ENCODE measurements at places on chromosomes 16 and 17.

GRCh38 chr17:75843577-75844529, at the start of gene UNC13D:
Gene UNC13D, minus strand, starts transcription at chr17:75844404. Its CDS starts 67 bp downstream, at chr17:75844337.
- no peak for DNase-seq

GRCh38 chr17:27958708-27959381, 65.7 kb upstream of the LYRM9 start:
- no peak for DNase-seq

DNA sequence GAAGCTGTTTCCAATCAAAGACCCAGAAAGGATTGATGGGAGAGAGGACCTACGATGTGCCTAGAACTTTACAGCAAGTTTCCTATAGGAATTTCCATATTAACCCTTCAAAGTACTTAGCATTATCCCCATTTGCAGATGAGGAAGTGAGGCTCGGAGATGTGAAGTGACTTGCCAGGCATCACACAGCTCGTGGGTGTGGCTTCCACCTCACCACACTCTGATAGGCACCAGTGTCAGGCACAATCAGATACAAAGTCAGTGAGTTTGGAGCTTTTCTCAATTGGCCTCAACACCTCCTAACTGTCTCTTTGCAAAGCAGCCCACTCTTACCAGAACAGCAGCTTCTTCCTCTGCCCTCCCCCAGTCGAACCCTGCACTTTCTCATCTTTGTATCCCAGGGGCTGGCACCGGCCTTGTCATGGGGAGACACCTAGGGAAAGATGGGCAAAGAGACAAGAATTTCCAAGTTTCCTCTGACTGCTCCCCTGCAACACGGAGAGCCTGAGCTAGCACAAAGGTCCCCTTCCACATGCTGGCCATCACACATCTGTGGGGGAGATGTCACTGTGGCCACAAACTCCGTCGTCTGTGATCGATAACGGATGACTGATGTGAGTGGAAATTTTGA, 37.4 kb upstream of the CCL1 start:
- no peak for DNase-seq

DNA sequence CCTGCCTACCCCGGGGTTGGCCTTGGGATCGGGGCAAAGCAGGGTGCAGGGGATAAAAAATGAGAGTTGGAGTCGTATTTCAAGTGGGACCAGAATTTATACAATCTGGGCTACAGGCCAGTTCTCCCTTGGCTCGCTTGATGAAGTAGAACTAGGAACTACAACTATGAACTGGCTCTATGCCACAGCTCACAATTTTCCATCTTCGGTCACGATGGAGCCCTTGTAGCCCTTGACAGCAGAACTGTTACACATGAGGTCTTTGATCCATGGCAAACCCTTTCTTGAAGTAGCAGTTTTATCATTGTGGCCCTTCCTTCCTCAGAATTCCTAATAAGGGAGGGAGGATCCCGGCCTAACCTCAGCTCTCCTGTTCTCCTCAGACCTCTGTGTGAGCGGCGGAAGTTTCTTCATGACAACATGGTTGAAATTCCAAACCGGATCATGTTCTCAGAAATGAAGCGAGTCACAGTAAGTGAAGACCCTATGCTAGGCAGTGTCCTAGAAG, 17.1 kb downstream of the LIG3 start:
- DNase-seq, result no peak

DNA sequence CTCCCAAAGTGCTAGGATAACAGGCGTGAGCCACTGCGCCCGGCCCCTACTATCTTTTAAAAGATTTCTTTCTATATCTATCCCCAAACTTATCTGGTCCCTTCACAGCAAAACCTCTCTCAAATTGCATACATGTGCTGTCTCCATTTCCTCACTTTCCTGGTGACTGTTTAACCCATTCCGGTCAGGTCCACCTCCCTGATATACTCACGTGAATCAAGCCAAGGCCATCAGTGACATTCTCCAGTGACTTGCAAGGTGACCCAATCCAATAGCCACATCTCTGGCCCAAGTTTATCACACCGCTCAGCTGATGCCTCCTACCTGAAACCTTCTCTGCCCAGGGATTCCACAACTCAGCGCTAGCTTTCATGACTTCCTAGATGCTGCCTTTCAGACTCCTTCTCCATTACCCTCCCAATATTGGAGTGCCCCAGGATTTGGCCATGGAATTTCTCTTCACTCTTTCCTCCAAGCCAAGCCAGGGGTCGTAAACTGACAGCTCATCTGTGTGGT, 1.4 kb upstream of the CTCF start:
- no peak for DNase-seq

DNA sequence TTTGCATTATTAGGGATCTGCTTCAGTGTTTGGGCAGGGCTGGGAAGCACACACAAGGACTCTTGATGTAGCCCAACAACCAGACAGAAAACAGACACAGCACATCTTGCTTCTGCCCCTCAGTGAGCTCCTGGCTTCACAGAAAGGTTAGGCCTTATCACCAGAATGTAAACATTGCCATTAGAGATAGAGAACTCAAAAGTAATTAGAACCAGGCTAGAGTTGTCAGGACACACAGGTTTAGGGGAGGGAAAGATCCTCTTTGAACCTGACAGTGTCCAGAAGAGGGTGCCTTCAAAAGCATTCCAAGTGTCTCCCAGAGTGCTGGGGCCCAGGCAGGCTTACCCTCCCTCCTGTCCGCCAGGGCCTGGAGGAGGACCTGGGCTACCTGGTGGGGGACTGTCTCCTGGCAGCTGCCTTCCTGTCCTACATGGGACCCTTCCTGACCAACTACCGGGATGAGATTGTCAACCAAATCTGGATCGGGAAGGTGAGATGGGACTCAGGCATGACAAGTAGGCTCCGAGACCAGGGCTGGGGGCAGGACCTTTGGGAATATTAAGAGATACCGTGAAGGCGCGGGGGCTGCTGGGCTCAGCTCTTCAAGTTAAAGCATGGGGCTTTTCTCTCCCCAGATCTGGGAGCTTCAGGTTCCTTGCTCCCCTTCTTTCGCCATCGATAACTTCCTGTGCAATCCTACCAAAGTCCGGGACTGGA, 16.9 kb upstream of the KDM6B start:
- DNase-seq, result no peak

DNA sequence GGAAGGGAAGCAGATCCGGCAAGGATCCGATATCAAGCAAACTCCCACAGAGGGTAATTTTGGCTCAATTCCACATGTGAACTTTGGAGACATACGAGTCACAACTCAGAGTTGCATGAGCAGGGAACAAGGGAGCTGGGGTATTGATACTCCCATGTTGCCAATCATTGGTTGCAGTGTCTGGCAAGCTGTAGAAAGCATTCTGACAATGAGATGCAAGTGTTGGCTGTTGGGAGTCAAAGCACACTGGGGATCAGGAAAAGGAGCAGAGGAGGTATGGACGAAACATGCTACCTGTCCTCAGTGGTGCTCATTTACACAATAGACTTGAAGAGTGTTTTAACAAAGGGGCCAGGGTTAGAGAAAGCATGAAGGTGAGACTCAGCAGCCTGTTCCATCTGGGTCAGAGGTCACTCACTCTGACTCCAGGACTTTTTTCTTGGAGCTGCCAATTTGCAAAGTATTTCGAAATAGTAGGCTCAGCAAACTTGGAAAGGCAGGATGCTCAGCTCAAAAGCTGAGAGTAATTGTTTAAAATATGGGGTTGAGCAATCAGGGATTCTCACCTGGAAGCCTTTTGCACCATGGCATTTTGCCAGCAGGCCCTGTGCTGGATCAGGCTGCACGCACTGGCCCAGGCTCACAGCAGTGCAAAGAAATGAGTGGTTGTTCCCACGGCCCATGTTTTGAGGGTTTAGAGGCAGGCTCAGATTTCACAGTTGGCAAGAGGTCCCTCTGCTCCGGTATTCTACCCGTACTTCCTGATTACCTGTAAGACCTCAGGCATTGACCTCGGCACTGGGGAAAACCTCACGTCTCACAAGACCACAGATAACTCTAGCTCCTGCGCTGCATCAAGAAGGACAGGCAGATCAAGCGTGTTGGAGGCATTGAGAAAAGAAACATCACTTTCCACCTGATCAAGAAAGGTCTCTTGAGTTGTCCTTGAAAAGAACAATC, 17.6 kb upstream of the NKD1 start:
- DNase-seq, result no peak

GRCh38 chr17:7843536-7844291, 9.7 kb downstream of the KDM6B start:
- peak; percentile 68 for DNase-seq

DNA sequence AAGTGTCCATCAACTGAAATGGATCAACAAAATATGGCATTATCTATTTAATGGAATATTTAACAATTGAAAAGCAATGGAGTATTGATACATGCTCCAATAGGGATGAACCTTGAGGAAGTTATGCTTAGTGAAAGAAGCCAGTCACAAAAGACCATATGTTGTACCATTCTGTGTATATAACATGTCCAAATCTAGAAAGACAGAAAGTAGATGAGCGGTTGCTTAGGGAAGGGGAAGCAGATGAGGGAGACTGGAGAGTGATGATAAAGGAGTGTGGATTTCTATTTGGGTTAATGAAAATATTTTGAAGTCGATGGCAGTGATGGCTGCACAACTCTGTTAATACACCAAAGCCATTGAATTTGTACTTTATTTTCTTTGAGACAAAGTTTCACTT, 8.5 kb upstream of the ERN1 start:
- DNase-seq, result no peak

- no peak for DNase-seq
These were observed 64.6 kb upstream of the IRX3 start for GRCh38 chr16:54351171-54351570.

- no peak for DNase-seq
These were observed 54.7 kb upstream of the FOXF1 start for GRCh38 chr16:86455640-86456039.

DNA sequence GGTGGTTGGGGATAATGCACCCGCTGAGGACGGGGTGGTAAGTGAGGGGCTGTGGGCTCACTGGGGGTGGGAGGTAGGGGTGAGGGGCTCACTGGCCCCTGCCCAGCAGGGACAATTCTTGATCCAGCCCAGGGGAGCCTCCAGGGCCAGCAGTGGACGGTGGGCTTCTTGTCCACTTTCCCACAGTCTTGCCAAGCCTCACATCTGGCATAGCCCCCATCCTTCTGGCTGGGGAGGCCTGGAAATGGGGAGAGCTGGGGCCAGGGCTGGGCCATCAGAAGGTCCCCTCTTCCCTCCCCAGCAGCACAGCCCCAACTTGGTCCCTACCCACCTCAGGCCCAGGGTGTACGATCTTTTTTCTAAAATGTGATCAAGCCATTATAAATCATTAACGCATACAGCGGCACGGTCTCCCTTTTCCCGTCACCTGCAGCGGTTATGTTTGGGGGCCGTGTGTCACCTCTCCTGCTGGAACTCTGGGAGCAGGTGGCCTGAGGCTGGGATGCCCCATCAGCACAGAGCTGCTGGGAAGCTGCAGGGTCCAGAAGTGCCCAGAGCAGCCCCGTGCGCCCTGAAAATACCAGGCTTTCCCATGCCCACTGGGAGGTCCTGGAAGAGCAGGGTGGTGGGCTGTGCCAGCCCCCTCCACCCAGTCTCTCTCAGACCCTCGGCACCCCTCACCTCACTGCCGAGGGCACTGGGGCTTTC, 7.2 kb upstream of the SETD6 start:
- no peak for DNase-seq

Measured in esophagus squamous epithelium (tissue), 5 donors.